ENCODE measurements at places on chromosomes 13 and 19.

GRCh38 chr19:3443840-3444694 lies 36.3 kb downstream of the SMIM24 start:
- no peak for DNase-seq

DNA sequence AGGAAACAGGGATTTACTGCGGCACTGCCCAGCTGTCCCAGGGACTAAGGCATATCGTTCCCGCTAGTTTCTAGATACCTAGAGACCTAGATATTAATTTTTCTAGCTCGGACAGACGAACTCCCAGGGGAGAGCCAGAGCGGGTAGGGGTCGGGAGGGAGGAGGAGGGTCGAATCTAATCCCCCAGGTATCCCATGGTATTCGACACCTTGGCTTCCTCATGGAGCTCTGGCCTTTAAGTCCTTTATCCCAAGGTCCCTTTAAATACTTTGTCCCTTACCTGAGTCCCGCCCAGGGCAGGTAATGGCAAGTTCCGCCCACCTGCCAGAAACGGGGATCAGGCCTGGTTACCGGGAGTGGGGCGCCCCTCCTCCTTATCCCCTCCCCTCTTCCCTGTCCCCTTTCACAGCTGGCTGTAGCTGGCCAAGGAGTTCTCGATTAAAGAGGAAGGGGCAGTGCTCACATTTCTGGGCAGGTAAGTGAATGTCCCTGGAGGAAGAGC lies at the start of gene PRRG2:
PRRG2 (plus strand) TSS at position 310 of the 502 bp plus-strand sequence. CDS start 1,904 bp downstream, outside the sequence.
- DNase-seq, result no peak

GRCh38 chr13:45240143-45240542 lies 39.3 kb upstream of the KCTD4 start:
- no peak for DNase-seq

DNA sequence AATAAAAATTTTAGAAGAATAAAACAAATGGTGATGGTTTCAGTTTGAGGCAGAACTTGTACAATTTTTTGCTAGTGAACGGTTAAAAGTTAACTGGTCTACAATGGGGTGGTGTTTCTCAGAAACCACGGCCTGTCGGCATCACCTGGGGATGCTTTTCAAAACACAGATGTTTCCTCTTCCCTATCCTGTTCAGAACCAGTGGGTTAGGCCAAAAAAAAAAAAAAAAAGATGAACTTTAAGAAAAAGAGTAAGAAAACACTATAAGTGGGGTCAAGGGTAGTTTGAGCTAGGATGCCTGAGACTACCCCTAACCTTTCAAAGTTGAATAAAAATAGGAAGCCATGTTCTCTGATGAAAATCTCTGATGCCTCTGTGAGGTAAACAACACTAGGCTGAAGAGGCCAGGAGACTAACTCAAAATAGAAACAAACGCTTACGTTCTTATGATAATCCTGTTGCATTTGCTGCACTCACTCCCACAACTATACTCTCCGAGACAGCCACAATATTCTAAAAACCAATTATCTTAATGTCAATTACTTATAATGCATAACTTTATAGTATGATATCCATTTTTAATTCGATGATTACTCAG lies 3.3 kb downstream of the MTIF3 start:
- no peak for DNase-seq

- no peak for DNase-seq
Measured at GRCh38 chr13:98998831-98999638, 21.2 kb upstream of the DOCK9 start.

All from mesenteric fat pad (tissue), 1 donor.